ENCODE measurements at places on chromosomes 1 and 21.
A peak's percentile ranks its signal among the peaks of the same experiment; 100 is the strongest.

- DNase-seq: no peak
Observed at GRCh38 chr1:3551290-3551678, 60.0 kb downstream of the MEGF6 start.

- DNase-seq: no peak
Observed at GRCh38 chr1:172809750-172810149, 150.8 kb downstream of the FASLG start.

GRCh38 chr1:44417351-44418021 lies 12.4 kb downstream of the RNF220 start:
- peak; percentile 30 for DNase-seq

GRCh38 chr1:62318756-62319544 lies at the start of gene KANK4:
KANK4 (minus strand) TSS chr1:62319434; CDS start chr1:62281564, 37,870 bp downstream.
- DNase-seq: no peak

GRCh38 chr21:18499761-18500376 lies 96.3 kb upstream of the TMPRSS15 start:
- DNase-seq: peak; percentile 62

DNA sequence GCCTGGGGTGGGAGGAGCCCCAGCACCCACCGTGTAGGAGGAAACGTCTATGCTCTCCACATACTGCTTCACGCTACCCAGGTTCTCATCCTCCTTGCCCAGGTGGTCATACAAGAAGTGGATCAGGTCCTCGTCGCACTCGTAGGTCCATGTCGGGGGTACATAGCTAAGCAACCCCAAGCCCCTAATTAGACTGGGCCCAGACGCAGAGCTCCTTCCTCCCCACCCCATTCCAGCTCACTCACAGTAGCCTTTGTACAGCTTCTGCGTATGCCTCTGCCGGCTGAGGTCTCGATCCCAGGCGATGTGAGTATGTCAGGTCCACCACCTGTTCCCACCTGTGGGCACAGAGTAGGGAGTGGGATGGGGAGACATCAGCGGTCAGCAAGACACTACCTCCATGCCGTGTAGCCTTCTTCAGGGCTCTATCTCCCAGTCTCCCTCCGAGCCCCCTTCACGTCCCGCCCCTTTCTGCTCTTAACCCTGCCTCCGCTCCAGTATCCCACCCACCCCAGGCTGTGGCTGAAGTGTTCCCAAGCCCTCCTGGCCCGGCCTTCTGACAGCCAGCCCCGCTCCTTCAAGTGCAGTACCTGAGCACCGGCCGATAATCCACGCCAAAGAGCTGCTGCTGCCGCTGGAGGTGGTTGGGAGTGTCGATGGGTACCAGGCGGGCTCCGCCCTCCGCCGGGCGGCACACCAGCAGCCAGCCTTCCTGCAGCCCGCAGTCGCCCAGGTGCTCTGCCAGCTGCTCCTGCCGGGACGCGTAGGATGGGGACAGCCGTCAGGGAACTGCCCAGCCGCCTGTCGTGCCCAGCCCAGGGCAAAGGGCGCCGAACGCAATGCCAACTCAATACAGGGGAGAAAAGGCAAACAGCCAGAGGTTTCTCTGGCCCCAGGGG lies 919 bp downstream of the HECTD3 start:
- DNase-seq: peak; percentile 6

- no peak for DNase-seq
Observed at GRCh38 chr1:84255582-84255981, 45.9 kb upstream of the SAMD13 start.

DNA sequence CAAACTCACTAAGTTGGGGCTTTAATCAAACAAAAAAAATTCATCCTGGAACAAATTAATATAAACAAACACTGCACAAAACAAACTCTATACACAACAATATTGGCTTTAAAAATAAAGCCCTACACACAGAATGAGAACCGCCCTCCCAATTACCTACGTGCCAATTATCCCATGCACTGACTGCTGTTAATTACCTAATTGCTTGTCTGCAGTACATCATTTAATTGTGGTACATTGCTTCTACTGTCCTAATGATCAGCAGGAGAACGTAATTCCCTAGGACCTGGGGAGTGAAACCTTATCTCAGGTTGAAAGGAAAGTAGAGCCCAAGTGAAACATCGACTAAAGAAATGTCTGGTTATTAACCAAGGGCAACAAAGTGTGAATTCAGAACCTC lies 364.5 kb downstream of the KCNH1 start:
- peak; percentile 82 for DNase-seq

DNA sequence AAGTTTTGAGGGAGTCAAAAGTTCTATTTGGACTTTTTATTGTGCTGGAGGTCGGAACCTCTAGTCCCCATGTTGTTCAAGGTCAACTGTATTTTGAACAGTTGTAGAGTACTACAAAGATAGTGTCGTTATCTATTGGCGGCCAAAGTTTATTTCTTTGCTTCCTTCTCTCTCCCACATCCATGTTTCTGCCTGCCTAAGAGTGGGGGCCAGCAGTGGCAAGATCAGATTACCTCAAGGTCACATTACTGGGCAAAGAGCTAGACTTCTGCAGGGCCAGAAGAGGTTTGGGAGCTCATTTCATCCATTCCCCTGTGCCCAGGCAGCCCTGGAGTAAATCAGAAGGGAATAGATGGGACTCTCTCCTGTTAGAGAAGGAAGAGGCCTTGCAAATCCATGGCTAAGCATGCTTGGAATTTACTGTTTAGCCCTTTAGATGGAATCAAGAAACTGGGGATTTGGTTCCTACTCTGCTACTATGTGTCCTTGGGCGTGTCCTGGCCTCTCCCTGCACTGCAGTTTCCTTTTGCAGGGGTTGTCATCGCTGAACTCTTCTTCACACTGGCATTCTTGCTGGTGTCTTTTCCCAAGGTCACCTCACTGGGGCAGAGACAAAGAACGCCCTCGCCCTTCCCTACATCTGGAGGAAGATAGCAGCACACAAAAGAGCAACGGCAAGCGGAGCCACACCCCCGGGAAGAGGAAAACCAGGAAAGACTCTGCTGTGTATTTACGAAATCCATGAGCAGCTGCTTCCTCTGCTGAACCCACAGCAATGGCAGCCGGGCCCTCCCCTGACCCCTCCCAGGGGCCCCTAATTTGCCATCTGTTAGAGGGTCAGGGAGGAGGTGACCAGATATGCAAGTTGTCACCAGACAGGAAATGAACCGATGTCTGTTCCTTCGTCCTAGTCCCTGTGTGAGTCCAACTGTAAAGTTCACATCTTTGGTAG lies 73.3 kb downstream of the PLPP3 start:
- DNase-seq: no peak

GRCh38 chr1:163820226-163820625 lies 498.5 kb downstream of the NUF2 start:
- DNase-seq: no peak

DNA sequence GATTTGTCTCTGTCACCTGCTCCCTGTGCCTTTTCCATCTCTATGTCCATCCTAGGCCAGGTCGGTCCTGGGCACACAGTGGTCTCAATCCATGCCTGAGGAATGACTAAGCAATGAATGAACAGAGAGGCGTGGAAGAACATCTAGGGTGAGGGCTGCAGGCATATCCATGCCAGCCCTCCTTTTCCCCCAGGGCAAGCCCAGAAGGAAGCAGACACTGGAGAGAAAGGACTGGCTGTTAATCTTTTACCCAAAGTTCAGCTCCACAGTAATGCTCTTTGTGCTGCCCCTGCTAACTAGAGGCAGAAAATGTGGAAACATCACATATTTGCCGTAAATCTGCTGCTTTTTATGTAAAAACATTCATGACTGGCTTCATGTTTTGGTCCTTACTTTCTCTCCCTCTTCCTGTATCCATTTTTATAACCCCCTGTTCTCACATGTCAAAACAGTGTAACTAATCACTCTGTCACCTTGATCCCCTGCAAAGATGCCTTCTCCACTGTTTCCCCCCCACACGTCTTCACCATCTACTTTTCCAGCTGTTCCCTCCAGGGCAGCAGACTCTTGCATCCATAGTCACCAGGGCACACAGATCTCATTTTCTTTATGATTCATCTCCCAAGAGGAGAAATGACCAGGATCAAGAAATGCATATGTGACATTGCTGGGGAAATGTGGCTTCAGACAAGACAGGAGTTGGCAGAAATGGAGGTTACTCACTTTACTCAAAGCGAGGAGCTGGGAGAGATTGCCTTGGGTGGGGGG lies 166.4 kb upstream of the PROX1 start:
- no peak for DNase-seq

DNA sequence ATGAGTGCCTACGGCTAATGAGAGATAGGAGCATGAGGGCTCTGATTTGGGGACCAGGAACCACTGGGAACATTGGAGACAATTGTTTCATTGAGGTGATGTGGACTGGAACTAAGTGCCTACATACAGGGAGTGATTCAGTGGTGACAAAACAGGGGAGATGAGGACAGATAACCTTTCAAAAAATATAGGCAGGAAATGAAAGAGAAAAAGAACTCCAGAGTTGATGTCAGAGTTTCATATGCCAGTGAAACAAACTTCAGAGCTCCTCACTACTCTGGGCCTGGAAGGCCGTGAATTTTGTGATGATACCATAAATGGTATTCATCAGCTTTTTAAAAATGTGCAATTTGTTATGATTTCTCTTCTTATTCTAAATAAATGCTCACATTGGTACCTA lies 39.3 kb downstream of the FASLG start:
- DNase-seq: no peak

DNA sequence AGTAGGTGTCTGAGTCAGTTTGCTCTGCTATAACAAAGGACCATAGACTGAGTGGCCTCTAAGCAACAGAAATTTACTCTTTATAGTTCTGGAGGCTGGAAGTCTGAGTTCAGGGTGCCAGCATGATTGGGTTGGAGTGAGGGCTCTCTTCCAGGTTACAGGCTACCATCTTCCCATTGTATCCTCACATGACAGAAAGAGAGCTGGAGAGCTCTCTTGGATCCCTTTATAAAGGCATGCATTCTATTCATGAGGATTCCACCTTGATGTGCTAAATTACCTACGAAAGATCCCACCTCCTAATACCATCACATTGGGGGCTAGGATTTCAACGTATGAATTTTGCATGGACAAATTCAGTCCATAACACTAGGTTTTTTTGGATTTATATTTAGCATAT lies 79.6 kb downstream of the LTN1 start:
- no peak for DNase-seq

- DNase-seq: no peak
Observed at GRCh38 chr1:245043611-245043940, 111.2 kb upstream of the KIF26B start.

DNA sequence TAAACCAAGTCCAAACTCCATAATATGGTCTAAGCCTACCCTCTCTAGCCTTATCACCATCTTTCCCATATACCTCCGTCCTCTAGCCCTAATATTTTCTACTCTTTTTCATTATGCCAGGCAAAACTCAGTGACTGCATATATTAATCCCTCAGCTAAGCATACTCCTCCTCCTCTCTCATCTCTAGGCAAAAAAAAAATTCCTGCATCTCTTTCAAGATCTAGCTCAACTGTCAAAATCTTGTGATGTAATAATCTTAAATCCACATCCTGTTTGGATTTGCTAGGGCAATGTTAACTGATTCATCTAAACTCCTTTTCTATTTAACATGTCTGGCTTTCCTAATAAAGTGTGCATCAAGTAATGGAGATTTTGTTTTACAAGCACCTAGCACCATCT lies 20.4 kb downstream of the PRPF38A start:
- DNase-seq: no peak

GRCh38 chr1:210883821-210884220 lies 250.1 kb downstream of the KCNH1 start:
- DNase-seq: no peak

DNA sequence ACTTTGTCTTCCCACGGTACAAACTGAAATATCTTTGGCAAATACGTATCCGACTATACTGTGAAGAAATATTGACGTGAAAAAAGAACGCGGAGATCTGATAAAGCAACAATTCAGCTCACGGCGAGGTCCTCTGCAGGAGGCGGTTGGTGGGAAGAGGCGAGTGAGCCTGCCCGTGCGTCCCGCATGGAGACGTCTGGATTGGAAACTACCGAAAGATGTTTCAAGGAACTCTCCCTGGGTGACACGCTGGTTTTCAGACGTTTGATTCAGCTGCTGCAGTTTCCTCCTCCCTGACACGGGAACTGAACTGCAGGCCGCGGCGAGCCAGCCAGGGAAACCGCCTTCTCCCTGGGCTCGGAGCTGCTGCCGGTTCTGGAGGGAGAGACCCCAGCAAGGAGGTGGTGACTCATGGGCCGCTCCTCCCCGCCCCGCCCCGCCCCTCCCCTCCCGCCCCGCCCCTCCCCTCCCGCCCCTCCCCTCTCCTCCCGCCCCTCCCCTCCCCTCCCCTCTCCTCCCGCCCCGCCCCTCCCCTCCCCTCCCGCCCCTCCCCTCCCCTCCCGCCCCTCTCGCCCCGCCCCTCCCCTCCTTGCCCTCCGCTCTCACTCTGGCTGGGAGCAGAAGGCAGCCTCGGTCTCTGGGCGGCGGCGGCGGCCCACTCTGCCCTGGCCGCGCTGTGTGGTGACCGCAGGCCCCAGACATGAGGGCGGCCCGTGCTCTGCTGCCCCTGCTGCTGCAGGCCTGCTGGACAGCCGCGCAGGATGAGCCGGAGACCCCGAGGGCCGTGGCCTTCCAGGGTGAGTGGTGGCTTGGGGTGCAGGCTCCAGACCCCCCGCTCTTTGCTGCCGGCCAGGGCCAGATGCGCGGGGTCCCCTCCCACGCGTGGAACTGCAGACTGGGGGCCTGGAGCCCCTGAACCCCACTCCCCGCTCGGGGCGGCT lies at the start of gene COL6A1:
COL6A1 (plus strand) TSS at position 620 of the 941 bp plus-strand sequence; CDS start at position 701, 81 bp downstream.
- no peak for DNase-seq

DNA sequence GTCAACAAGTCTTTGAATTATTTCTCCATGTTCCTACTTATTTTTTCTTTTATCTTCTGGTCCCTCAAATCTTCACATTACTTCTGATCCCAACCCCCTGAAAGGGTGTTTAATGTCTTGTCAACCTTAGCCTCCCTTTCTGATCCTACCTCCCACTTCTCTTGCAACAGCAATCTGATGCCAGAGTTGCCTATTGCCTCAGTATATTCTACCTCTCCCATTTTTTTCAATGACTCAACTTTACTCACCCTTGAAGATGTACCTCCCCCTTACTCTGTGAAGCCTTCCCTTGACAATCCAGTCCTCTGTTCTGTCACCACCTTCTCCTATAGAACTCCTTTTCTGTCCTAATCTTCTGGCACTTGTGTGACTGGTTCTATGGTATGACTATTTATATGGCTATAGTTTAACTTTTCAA lies 99.5 kb upstream of the CD55 start:
- no peak for DNase-seq

DNA sequence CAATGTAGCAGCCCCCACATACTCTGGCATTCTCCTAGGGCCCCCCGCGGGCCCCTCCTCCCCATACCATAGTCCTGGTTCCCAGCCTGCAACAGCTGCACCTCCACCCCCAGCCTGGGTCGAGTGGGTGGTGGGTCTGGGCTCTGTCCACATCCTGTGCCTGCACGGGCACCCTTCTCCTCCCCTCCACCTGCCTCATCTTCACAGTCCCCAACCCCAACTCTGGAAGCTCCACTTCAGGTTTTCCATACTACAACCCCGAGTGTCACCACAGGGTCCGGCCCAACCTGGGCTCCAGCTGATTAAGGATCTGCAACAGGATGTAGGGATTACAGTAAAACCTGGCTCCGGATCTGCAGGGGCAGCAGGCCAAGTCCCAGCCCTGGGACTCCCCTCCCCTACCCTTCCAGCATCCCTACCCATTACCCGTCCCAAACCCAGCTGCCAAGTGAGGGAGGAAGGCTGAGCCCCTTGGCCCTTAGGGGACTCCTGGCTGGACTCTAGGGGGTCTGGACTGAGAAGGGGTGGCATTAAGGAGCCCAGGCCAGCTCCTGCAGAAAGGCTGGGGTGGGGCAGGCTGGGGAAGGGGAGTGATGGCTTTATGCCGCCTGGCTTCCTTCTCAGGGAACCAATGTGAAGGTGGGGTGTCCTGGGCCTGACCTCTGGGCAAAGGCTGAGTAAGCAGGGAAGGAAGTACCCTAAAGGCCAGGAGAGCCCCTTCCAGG lies 116.8 kb downstream of the CASZ1 start:
- DNase-seq: peak; percentile 77
